Stimulated activated CD4-positive, alpha-beta T cell treated with anti-CD3 and anti-CD28 coated beads, Interleukin-2, amount 100 ng/mL, for 4 hours (primary cell): ENCODE measurements at places on chromosomes 12 and 14.

- no peak for DNase-seq
These were observed 72.5 kb downstream of the ITPK1 start for GRCh38 chr14:93042968-93043940.

DNA sequence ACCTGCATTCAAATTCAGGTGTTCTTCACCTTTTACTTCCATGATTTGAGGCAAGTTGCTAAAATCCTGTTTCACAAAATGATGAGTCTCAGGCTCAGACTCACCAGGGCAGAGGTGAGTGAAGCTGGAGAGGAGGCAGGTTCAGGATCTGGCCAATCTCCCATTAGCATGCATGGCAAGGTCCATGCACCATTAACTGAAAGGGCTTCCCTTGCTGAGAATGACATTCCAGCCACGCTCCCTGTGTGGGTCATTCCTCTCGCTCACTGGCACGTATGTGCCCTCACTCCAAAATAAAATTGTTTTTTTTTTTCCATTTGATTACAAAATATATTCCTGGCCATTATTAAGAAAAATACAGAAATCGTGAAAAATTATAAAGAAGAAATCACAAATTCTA is 257.6 kb downstream of the C12orf75 start:
- DNase-seq, result no peak

DNA sequence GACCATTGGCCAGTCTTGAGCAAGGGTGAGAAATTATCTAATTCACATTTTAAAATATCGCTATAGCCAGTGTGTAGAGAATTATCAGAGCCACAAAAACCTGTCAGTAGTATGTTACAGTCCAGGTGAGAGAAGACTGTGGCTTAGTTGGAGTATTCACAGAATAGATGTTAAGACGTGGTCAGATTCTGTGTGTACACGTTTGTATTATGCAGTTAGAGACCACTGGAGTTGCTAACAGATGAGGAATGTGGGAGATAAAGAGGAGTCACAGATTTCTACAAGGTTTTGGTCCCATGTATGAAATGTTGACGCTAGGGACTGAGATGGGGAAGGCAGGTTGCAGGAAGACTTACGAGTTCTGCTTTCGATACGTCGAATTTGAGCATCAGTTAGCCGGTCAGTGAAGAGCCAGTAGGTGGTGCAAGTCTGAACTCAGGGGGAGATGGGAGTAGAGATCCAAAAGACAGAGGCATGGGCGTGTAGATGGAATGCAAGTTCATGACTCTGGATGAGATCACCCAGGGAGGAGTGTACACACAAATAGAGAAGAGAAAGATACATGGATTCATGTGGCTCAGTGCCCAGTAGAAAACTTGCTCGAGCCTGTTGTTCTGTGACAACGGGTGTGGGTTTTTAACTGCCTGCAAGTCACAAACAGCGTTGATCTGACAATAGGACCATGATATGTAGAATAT is 114.8 kb upstream of the FLRT2 start:
- no peak for DNase-seq

GRCh38 chr12:34166427-34167060 is 144.2 kb downstream of the ALG10 start:
- no peak for DNase-seq
